ENCODE measurements at places on chromosomes 11 and 22. TPM values are rescaled to one million over a fixed set of nuclear protein-coding genes. Genes with fewer than 3 reads are reported as not detected.

Gene SOX10
- 2.1 TPM for polyA plus RNA-seq

Gene HSPA8
- 1,418 TPM for polyA plus RNA-seq

Gene PHOX2A
- not detected for polyA plus RNA-seq

Gene OR52W1
- polyA plus RNA-seq, result not detected

Gene GPHA2
- polyA plus RNA-seq, result not detected

Gene NXPE4
- not detected for polyA plus RNA-seq

Gene PGA5
- polyA plus RNA-seq, result 45.1 TPM

Gene GGTLC2
- polyA plus RNA-seq, result not detected

Gene ACRV1
- polyA plus RNA-seq, result not detected

Gene APOBEC3A
- 16.5 TPM for polyA plus RNA-seq

Gene BIRC2
- polyA plus RNA-seq, result 36.0 TPM

Gene C11orf21
- 1.8 TPM for polyA plus RNA-seq

Gene LRRC51
- 4.3 TPM for polyA plus RNA-seq

Gene FERMT3
- 5.6 TPM for polyA plus RNA-seq

Gene OR8G5
- polyA plus RNA-seq, result not detected

Gene RIMBP3C
- polyA plus RNA-seq, result not detected

Gene APOBEC3B
- 0.59 TPM for polyA plus RNA-seq

Gene TRIM22
- 43.7 TPM for polyA plus RNA-seq

Gene MS4A12
- polyA plus RNA-seq, result not detected

Gene TMPRSS4
- 0.22 TPM for polyA plus RNA-seq

Gene FGF4
- polyA plus RNA-seq, result not detected

Gene SYT13
- 2.5 TPM for polyA plus RNA-seq

Gene GP1BB
- polyA plus RNA-seq, result 3.6 TPM

Gene DNAJB7
- polyA plus RNA-seq, result not detected

Gene CRYAB
- polyA plus RNA-seq, result 770 TPM

Gene BBS1
- polyA plus RNA-seq, result 11.5 TPM

Gene MPEG1
- 11.8 TPM for polyA plus RNA-seq

Gene MS4A15
- not detected for polyA plus RNA-seq

Gene HTR3B
- polyA plus RNA-seq, result not detected

Gene UBQLNL
- polyA plus RNA-seq, result 0.09 TPM

Gene PIH1D2
- polyA plus RNA-seq, result 1.3 TPM

Gene HBG2
- not detected for polyA plus RNA-seq

Gene OR8D1
- not detected for polyA plus RNA-seq

Gene AMOTL1
- polyA plus RNA-seq, result 10.8 TPM

Gene MPZL2
- 12.3 TPM for polyA plus RNA-seq

Gene NFAM1
- polyA plus RNA-seq, result 0.32 TPM

Gene FAT3
- 0.05 TPM for polyA plus RNA-seq

Gene PRRG4
- polyA plus RNA-seq, result 0.54 TPM

Gene KDM4D
- polyA plus RNA-seq, result 0.65 TPM

Gene CYP2D6
- polyA plus RNA-seq, result 1.2 TPM

Gene CDCA5
- polyA plus RNA-seq, result 0.52 TPM

Gene CCDC85B
- polyA plus RNA-seq, result 75.3 TPM

Gene OR51B4
- not detected for polyA plus RNA-seq

Gene IL18BP
- polyA plus RNA-seq, result 14.1 TPM

Gene RAB38
- polyA plus RNA-seq, result 0.78 TPM

Gene P4HA3
- 0.67 TPM for polyA plus RNA-seq

Gene MMP12
- polyA plus RNA-seq, result not detected

Gene RIMBP3B
- 0.08 TPM for polyA plus RNA-seq

Gene RAB39A
- 0.13 TPM for polyA plus RNA-seq

Gene TMEM121B
- 0.11 TPM for polyA plus RNA-seq

Gene SCGB1D2
- polyA plus RNA-seq, result not detected

Gene BCO2
- polyA plus RNA-seq, result 0.98 TPM

Gene CCDC15
- polyA plus RNA-seq, result 0.60 TPM
